ENCODE measurements at places on chromosomes 7 and 10.

DNA sequence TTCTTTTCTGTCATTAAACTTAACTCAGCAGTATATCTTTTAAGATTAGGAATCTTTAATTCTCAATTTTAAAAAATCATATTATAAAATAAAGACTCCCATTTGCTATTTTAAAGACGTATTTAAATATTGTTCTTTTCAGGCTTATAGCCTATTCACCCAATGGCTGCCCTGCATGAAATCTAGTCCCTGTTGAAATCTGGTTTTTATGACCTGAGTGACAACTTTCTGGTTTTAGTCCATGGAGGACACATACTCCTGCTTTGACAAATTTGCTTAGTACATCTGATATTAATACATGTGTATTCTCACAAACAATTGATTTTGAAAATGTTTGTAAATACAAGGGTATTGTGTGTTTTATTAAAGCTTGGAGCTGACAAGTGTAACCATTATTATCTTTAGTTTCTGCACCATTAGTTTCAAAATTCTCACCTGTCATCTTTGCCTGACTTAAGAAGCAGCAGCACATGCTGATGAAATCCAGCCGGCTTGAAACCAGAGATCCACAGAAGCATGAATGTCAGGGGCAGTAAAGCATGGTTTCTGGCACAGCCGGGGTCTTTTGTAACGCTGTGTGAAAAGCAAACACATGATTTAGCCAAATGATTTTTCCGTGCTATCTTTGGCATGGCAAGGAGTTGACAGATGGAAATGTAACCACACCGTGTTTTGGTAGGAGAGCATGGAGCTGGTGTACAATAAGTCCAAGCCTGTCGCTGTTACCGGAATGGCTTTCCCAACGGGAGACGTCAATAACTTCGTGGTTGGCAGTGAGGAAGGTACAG is 262.8 kb downstream of the DYNC1I1 start:
- DNase-seq = no peak

DNA sequence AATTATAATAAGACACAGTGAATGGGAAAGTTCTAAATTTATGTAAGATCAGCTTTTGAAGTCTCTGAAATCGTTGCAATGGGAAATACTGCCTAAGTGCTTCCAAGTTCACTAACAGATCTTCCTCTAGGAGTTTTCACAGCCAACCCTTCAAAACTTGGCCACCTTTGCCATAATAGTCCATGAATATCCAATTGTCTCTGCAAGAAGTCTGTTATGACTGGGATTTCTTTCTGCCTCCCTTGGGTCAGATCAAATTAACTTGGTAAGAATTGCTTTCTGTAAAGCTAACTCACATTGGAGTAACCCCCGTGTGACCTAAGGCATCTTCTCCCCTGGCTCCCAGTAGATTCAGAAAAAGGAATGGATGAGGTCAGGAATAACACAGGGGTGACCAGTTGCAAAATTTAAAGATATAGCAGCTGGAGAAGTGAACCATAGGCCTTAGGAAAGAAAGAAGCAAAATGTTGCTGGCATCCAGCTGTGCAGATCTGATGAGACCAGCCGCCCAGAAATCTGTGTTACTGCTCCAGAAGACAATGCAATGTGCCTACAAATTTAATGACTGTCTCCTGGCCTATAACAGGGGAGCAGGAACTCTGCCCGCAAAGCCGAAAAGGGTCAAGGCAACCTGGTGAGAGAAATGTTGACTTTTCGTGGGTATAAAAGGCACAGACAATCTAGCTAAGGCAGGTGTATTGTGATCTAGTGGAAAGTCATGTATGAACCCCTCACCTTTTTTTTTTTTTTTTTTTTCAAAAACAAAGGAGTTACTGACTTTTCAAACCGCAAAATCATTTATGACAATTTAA is 7.5 kb upstream of the OPTN start:
- DNase-seq = no peak

- no peak for DNase-seq
Observed at GRCh38 chr10:124354411-124355382, 64.0 kb downstream of the OAT start.

GRCh38 chr10:129715805-129716204 is 248.3 kb downstream of the EBF3 start:
- no peak for DNase-seq

Measured in posterior cingulate gyrus (tissue), 11 donors.